Sciatic nerve (tissue), 2 donors: ENCODE measurements at places on chromosomes 16 and 17. TPM values are rescaled to one million over a fixed set of nuclear protein-coding genes. Genes with fewer than 3 reads are reported as not detected.

The SCARF1 gene
- total RNA-seq = 25.2 TPM

The SLC9A5 gene
- 1.2 TPM for total RNA-seq

GRCh38 chr17:80455336-80455710 is 21.1 kb downstream of the NPTX1 start:
- no peak for DNase-seq

GRCh38 chr17:82780971-82781893 is 29.4 kb downstream of the TBCD start:
- no peak for DNase-seq

- DNase-seq = no peak
Measured at GRCh38 chr17:76524598-76525512, 12.7 kb downstream of the CYGB start.
